ENCODE measurements at places on chromosomes 1 and 21. TPM values are rescaled to one million over a fixed set of nuclear protein-coding genes. Genes with fewer than 3 reads are reported as not detected.

CRYBG2 gene
- total RNA-seq: 0.35 TPM

KCNE2 gene
- total RNA-seq: 1.5 TPM

AHCYL1 gene
- 82.6 TPM for total RNA-seq

APOBEC4 gene
- not detected for total RNA-seq

PTGFRN gene
- 166 TPM for total RNA-seq

Data from gastroesophageal sphincter (tissue), 4 donors.